ENCODE measurements at places on chromosomes 4 and X. TPM values are rescaled to one million over a fixed set of nuclear protein-coding genes. Genes with fewer than 3 reads are reported as not detected.

GRCh38 chr4:85793233-85793585 lies 318.3 kb downstream of the ARHGAP24 start:
- DNase-seq = no peak

DNA sequence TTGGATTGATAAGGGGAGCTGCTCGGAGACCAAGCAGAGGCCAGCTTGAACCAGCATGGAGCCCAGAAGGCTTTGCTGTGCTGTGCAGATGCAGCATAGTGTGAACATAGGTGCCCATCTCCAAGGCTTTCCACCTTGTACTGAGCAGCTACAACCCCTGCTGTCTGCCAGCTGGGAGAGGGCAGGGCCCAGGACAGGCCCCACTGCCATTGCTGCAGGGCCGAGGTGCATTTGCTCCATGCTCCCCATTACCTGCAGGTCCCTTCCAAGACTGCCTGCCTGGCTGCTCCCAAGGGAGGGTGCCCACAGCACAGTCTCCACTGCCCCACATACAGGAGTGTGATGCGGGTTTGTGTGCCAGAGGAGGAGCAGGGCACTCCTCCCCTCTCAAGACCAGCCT lies 1016.0 kb upstream of the INTU start:
- DNase-seq = no peak

The FGFBP2 gene
- 129 TPM for total RNA-seq

DNA sequence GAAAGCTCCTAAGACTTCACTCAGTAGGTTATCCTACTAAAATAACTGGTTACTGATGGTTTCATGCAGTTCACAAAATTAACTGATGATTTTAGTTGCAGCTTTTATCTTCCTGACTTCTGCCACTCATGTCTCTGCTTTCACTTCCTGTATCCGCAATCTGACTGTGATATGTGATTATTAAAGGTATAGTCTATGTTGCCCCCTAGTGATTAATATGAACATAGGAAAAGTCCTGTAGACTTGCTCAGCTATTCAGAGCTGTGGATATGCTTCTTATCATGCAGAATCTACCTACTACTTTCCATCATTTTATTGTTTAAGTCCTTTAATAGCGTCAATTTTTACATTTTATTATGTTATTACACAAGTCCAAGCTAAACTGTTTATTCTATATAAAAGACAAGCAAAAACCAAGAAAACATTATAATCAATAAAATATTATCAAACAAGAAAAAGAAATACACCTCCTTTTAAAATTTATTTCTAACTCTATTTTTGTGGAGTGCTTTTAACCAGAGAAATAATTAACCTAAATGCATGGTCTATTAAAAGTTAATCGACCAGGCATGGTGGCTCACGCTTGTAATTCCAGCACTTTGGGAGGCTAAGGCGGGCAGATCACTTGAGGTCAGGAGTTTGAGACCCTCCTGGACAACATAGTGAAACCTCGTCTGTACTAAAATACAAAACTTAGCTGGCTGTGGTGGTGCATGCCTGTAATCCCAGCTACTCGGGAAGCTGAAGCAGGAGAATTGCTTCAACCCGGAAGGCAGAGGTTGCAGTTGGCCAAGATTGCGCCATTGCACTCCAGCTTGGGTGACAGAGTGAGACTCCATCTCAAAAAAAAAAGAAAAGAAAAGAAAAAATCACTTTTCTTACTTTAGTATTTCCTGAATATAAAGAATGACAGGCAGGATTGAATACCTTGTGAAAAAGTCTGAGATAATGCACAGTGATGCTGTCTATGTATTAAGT lies 40.4 kb upstream of the TLR2 start:
- no peak for DNase-seq

The RTL3 gene
- total RNA-seq = not detected

All from sciatic nerve (tissue), 2 donors.